Peyer's patch (tissue), 4 donors: ENCODE measurements at places on chromosomes 12 and 14. TPM values are rescaled to one million over a fixed set of nuclear protein-coding genes. Genes with fewer than 3 reads are reported as not detected.

MYF5 gene
- total RNA-seq, result not detected

FAIM2 gene
- 4.7 TPM for total RNA-seq

BDKRB1 gene
- total RNA-seq, result 3.3 TPM

RTN1 gene
- total RNA-seq, result 6.2 TPM
